MCF 10A (cell line): ENCODE measurements at places on chromosomes 12 and 14. TPM values are rescaled to one million over a fixed set of nuclear protein-coding genes. Genes with fewer than 3 reads are reported as not detected.

- no peak for DNase-seq
- no peak overlapping the region for H3K4me3 ChIP-seq
- H3K4me1 ChIP-seq = no peaks in the 10 kb centered on the region
- H3K36me3 ChIP-seq = peaks cover 13% of the 10 kb centered on the region
- H3K27ac ChIP-seq = no peak overlapping the region
- peaks cover 83% of the 10 kb centered on the region for H3K27me3 ChIP-seq
These were observed 1.5 kb downstream of the FOXG1 start for GRCh38 chr14:28767853-28768741.

- peaks cover 25% of the 10 kb centered on the region for H3K27me3 ChIP-seq
- no peak overlapping the region for H3K27ac ChIP-seq
- H3K4me1 ChIP-seq = no peaks in the 10 kb centered on the region
These were observed 150.2 kb upstream of the C14orf180 start for GRCh38 chr14:104429291-104429861.

- H3K4me1 ChIP-seq = peaks cover 41% of the 10 kb centered on the region
- DNase-seq = peak; percentile 18
- peak overlapping the region; percentile 97 for H3K4me3 ChIP-seq
- no peaks in the 10 kb centered on the region for H3K27me3 ChIP-seq
- H3K27ac ChIP-seq = peak overlapping the region; percentile 87
These were observed 1.1 kb downstream of the DIP2B start for GRCh38 chr12:50505675-50506530.

- H3K4me3 ChIP-seq = no peak overlapping the region
- H3K36me3 ChIP-seq = peaks cover 77% of the 10 kb centered on the region
- no peak overlapping the region for H3K27ac ChIP-seq
- no peak for DNase-seq
These were observed 267.0 kb downstream of the MED13L start for GRCh38 chr12:116010467-116010866.

GRCh38 chr12:64258576-64258975 lies 36.5 kb upstream of the KICS2 start:
- no peaks in the 10 kb centered on the region for H3K36me3 ChIP-seq
- H3K27me3 ChIP-seq = no peaks in the 10 kb centered on the region
- DNase-seq = no peak
- H3K27ac ChIP-seq = no peak overlapping the region
- H3K4me1 ChIP-seq = no peaks in the 10 kb centered on the region

GRCh38 chr14:69152902-69153151 lies at the start of gene DCAF5:
Gene DCAF5 (minus strand): TSS chr14:69153119. CDS start chr14:69152978, 141 bp downstream.
- H3K36me3 ChIP-seq = peaks cover 25% of the 10 kb centered on the region
- peak within 1 kb of the TSS; percentile 90 for H3K4me3 ChIP-seq
- H3K27ac ChIP-seq = peak within 1 kb of the TSS; percentile 93
- no peaks in the 10 kb centered on the region for H3K27me3 ChIP-seq

DNA sequence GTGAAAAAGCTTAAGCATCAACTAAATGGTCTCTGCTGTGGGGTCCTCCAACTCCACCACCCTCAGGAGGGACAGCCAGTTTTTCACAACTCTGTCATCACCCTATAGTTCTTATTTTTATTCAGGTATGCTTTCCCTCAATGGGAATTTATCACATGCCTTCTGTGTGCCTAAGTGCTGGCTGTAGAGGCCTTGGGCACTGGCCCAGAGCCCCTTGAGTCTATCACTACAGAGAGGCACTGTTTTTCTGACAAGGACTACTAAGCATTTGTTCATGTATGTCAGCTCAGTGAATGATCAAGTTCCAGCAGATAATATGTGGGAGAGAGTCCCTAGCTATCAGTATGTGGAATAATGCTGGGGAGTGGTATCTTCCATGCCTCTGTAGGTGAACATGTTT lies 463.9 kb downstream of the NPAS3 start:
- no peak for DNase-seq
- no peak overlapping the region for H3K4me3 ChIP-seq
- H3K27me3 ChIP-seq = no peaks in the 10 kb centered on the region
- H3K36me3 ChIP-seq = no peaks in the 10 kb centered on the region

GRCh38 chr14:95144849-95145248 lies 12.5 kb downstream of the DICER1 start:
- no peak overlapping the region for H3K27ac ChIP-seq
- H3K4me3 ChIP-seq = peak overlapping the region; percentile 23
- H3K36me3 ChIP-seq = peaks cover 3% of the 10 kb centered on the region

DNA sequence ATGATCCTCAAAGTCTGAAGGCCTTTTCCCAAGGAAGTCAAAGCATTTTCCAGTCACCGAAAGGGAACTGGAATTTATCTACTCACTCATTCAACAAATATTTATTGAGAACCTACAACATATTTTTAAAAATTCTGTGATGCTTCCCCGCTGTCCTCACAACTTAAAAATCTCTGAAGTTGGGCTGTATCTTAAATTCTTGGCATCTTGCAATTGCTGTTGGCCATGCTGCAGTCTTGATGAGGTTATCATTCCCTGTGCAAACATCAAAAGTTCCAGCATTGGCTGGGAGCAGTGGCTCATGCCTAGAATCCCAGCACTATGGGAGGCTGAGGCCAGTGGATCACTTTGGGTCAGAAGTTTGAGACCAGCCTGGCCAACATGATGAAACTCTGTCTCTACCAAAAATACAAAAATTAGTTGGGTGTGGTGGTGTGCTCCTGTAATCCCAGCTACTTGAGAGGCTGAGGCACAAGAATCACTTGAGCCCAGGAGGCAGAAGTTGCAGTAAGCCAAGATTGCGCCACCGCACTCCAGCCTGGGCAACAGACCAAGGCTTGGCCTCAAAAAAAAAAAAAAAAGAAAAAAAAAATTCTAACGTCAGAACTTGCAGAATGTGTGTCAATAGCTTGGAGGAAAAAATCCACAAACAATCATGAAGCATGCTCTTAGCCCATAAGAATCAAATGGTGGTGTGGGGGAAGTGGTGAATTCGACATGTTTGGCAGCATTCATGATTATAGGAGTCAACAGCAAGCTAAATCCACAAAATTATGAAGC lies 34.9 kb downstream of the CCDC177 start:
- peaks cover 11% of the 10 kb centered on the region for H3K4me1 ChIP-seq
- DNase-seq = peak; percentile 86
- no peak overlapping the region for H3K4me3 ChIP-seq
- peak overlapping the region; percentile 77 for H3K27ac ChIP-seq
- H3K36me3 ChIP-seq = peaks cover 6% of the 10 kb centered on the region
- no peaks in the 10 kb centered on the region for H3K27me3 ChIP-seq

- no peak overlapping the region for H3K4me3 ChIP-seq
- DNase-seq = no peak
- H3K27ac ChIP-seq = peak overlapping the region; percentile 35
- peaks cover 14% of the 10 kb centered on the region for H3K4me1 ChIP-seq
- H3K36me3 ChIP-seq = no peaks in the 10 kb centered on the region
- no peaks in the 10 kb centered on the region for H3K27me3 ChIP-seq
These were observed 43.3 kb upstream of the PLEKHG6 start for GRCh38 chr12:6266971-6267721.

GRCh38 chr12:24681570-24681969 lies 267.3 kb downstream of the BCAT1 start:
- no peak overlapping the region for H3K27ac ChIP-seq
- H3K36me3 ChIP-seq = no peaks in the 10 kb centered on the region
- DNase-seq = no peak
- H3K4me1 ChIP-seq = no peaks in the 10 kb centered on the region
- no peaks in the 10 kb centered on the region for H3K27me3 ChIP-seq

GRCh38 chr12:75945581-75945980 lies 86.0 kb downstream of the PHLDA1 start:
- H3K36me3 ChIP-seq = no peaks in the 10 kb centered on the region
- DNase-seq = no peak
- no peak overlapping the region for H3K4me3 ChIP-seq

- no peak for DNase-seq
- H3K4me1 ChIP-seq = no peaks in the 10 kb centered on the region
These were observed 34.0 kb downstream of the PLEKHD1 start for GRCh38 chr14:69518289-69519101.

GRCh38 chr14:105214324-105214915 lies 33.3 kb upstream of the NUDT14 start:
- H3K4me1 ChIP-seq = no peaks in the 10 kb centered on the region
- no peaks in the 10 kb centered on the region for H3K27me3 ChIP-seq
- peaks cover 39% of the 10 kb centered on the region for H3K36me3 ChIP-seq
- no peak overlapping the region for H3K27ac ChIP-seq

GRCh38 chr14:61476754-61477410 lies 155.5 kb downstream of the PRKCH start:
- peaks cover 8% of the 10 kb centered on the region for H3K36me3 ChIP-seq
- H3K4me1 ChIP-seq = peaks cover 53% of the 10 kb centered on the region
- H3K27me3 ChIP-seq = no peaks in the 10 kb centered on the region
- H3K4me3 ChIP-seq = peak overlapping the region; percentile 24

DNA sequence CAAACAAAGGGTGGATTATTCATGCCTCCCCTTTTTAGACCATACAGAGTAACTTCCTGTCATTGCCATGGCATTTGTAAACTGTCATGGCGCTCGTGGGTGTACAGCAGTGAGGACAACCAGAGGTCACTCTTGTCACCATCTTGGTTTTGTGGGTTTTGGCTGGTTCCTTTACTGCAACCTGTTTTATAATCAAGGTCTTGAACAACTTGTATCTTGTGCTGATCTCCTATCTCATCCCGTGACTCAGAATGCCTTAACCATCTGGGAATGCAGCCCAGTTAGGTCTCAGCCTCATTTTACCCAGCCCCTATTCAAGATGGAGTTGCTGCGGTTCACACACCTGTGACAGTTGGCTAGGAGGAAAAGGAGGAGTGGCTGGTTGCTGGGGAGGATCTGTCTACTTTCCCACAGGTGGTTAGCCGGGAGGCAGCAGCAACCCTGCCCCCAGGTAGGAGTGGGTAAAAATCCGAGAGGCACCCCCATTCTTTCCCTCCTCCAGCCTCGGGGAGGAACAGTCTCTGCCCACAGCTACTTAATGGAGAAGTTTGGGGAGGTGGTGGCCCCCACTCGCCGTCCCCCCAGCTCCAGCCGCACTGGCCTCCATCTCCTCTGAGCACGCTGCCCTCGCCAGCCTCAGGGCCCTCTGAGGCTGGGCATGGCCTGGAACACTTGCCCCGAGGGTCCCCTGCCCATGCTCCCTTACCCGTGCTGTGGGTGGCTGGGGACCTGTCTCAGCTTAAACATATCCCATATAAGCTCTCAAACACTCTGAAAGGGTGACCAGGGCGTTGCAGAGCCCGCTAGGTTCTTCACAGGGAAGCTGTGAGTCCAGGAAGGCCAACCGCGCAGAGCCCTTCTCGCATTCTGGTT lies 41.7 kb downstream of the SMIM41 start:
- no peaks in the 10 kb centered on the region for H3K36me3 ChIP-seq
- no peak overlapping the region for H3K4me3 ChIP-seq
- no peak for DNase-seq
- no peak overlapping the region for H3K27ac ChIP-seq
- H3K4me1 ChIP-seq = no peaks in the 10 kb centered on the region

DNA sequence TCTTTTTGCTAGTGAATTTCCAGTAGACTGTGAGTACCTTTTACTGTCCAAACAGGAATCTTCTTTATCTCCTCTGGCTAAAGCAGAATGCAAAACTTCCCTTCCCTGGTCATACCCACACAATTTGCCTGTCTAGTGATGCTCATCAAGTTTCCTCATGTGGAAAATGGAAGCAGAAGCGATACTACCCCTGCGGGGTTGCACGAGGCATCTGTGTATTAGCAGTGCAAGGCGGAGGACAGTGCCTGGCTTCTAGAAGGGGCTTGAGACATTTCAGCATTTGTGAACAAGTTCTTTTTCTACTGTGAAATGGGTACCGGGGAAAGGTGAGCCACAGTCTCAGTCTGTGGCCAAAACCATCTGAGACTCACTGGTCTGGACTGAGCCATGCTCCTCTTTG lies 340.9 kb downstream of the AACS start:
- H3K27ac ChIP-seq = no peak overlapping the region
- H3K4me1 ChIP-seq = no peaks in the 10 kb centered on the region
- peaks cover 37% of the 10 kb centered on the region for H3K27me3 ChIP-seq
- no peak for DNase-seq

DNA sequence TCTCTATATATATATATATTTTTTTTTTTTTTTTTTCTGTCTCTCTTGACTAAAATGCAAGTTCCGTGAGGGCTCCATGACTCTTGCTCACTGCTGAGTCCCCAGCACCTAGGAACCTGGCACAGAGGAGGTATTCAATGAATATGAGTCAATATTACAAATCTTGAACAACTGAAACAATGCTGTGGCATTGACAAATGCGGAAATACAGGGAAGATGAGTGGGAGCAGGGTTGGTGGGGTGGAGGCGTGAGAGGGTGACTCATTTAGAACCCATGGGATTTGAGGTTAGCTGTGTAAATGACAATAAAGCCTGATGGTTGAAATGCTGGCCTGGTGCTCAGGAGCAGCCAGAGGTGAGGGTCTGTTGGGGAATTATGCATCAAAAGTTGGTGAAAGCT lies 121.7 kb upstream of the FUT8 start:
- no peak overlapping the region for H3K4me3 ChIP-seq
- H3K27me3 ChIP-seq = no peaks in the 10 kb centered on the region
- DNase-seq = peak; percentile 87
- H3K4me1 ChIP-seq = peaks cover 6% of the 10 kb centered on the region

DNA sequence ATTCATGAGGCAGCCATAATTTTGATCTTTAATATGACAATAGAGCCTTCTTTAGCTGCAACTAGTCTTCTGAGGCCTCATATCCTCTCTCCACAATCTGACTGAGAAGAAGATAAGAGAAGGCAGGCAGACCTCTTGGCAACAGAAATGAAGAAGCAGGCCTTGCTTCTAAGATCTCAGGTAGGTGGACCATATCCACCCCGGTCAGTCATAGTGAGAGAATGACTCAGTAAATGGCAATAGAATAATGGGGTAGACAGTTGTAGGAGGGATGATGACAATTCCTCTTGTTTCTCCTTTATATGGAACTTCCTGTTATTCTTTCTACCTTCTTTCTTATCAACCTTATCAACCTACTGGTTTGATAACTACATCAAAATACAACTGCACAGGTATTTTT lies 246.7 kb upstream of the G2E3 start:
- DNase-seq = no peak
- peaks cover 23% of the 10 kb centered on the region for H3K27me3 ChIP-seq
- no peak overlapping the region for H3K27ac ChIP-seq
- H3K36me3 ChIP-seq = no peaks in the 10 kb centered on the region
- H3K4me1 ChIP-seq = no peaks in the 10 kb centered on the region
- H3K4me3 ChIP-seq = no peak overlapping the region

DNA sequence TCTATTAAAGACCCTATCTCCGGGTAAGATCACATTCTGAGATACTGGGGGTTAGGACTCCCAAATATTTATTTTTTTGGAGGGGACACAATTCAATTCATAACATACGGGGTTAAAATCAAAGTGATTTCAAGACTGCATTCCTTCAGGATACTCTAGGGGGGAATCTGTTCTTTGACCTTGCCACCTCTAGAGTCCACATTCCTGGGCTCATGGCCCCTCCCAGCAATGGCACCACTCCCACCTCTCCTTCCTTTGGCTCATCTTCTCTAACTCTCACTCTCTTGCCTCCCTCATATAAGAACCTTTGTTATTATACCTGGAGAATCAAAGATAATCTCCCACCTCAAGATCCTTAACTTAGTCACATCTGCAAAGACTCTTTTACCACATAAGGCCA lies 79.5 kb downstream of the CAND1 start:
- DNase-seq = no peak
- no peak overlapping the region for H3K4me3 ChIP-seq
- no peaks in the 10 kb centered on the region for H3K27me3 ChIP-seq
- no peaks in the 10 kb centered on the region for H3K4me1 ChIP-seq
- H3K27ac ChIP-seq = no peak overlapping the region

DCN gene
- 33.1 and 46.5 TPM in 2 replicates for total RNA-seq

COX8C gene
- not detected in 2 replicates for total RNA-seq

SSTR1 gene
- 0.29 and 0.33 TPM in 2 replicates for total RNA-seq

NFYB gene
- total RNA-seq = 24.8 and 27.0 TPM in 2 replicates

SVOP gene
- total RNA-seq = not detected in 2 replicates

SLC17A8 gene
- total RNA-seq = not detected in 2 replicates

CIROP gene
- total RNA-seq = not detected in 2 replicates

KRT3 gene
- not detected in 2 replicates for total RNA-seq

IL22 gene
- not detected in 2 replicates for total RNA-seq

RHEBL1 gene
- 0.35 and 0.93 TPM in 2 replicates for total RNA-seq

HHIPL1 gene
- total RNA-seq = 0.10 TPM in 1 of 2 replicates, not detected in the other

EGLN3 gene
- total RNA-seq = 0.17 and 0.54 TPM in 2 replicates

ERG28 gene
- total RNA-seq = 10.4 and 11.1 TPM in 2 replicates

ZNF891 gene
- 1.6 and 1.9 TPM in 2 replicates for total RNA-seq
